Stimulated activated CD4-positive, alpha-beta T cell treated with anti-CD3 and anti-CD28 coated beads, Interleukin-4, amount 100 ng/mL, for 48 hours (primary cell): ENCODE measurements at places on chromosomes 12 and 14.
A peak's percentile ranks its signal among the peaks of the same experiment; 100 is the strongest.

GRCh38 chr12:51429700-51430099, 5.1 kb downstream of the SLC4A8 start:
- no peak for DNase-seq

GRCh38 chr14:103107941-103108748, 13.6 kb downstream of the EXOC3L4 start:
- no peak for DNase-seq

DNA sequence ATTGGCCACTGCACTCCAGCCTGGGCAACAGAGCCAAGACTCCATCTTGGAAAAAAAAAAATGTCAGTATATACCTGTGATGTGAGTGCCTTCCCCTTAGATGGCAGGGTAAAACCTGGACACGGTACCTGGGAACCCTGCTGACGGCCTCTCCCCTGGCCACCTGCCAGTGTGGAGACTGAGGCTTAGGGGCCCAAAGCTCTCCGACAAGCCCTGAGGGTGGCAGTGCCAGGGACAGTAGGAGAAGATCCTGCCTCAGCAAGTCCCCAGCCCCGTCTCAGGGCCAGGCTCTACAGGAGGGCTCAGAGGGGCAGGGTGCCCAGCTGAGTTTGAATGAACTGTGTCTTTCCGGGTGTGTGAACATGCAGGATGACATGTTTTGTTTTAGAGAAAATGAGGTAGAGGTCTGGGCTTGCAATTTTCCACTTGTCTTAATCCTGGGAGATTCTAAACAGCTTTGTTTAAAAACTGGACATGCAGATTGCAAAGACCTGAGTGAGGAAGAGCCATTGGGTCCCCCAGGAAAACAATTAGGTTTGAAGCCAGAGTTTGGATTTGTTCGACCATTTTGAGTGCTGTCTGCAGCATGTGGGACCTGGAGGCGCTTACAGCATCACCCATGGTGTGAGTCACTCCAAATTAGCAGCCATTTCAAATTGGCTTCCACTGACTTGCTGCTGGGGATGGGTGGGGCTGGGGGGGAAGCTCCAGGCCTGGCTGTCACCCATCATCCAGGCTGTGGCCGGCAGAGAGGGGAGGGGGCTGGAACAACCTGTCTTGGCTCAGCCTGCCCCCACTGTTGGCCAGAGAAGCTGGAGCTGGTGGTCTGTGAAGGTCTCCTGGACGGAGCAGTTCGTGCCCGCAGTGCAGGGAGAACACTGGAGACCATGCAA, 10.8 kb downstream of the TSPAN9 start:
- DNase-seq = no peak

DNA sequence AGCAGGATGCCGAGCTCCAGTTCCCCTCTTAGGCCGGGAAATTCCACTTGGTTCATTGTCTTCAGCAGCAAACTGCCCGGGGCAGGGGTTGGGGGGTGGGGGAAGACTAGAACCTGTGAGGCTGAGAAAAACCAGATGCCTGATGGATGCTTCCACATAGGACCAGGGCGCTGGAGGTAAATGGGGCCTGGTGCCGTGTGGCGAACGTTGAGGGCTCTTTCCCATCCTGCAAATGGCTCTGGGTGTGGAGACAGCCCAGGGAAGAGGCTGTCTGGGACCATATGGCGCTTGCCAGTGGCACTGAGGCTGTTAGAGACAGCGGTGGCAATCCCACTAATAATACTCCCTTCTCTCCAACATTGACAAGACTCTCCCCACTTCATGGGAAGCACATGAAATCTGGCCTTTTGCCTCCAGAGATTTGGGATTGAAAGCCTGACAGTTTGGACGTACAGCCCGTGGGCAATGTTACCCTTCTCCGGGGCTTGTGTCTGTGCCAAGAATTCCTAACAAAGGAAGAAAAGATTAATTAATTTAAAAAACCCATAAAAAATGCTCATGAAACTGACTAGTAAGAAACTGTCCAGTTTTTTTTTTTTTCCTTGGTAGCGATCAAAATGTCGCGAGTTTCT, 44.5 kb downstream of the MAP1LC3B2 start:
- DNase-seq = no peak

DNA sequence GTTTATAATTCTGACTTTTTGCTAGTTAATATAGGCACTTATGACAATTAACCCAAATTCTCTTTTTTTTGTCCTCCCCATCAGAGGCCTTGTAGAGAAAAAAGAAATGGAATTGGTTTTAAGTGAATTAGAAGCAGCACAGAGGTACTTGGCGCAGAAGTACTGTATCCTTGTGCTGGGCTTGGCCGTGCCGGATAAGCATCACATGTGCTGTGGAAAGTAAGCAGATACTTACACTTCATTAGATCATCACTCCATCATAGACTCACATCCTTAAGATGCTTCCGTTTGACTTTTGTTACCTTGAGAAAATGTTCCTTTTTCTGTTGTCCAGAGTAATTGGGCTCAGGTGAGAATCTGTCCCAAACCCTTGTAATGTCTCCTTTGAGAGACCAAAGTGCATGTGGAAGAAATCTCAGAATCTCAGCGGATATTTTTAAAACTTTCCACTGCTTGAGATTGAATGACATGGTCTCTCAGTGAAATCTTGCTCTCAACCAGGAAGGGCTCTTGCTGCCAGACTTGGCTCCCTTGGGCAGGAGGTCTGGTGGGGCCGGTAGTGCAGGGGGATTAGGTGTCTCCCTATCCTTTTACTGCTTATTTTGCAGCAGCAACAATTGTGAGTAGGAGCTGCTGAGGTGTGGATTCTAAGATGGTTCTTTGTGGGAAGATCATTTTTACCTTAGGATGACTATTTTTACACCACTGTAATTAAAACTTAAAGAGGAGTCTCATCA, 24.8 kb downstream of the PPP1R36 start:
- DNase-seq = no peak

DNA sequence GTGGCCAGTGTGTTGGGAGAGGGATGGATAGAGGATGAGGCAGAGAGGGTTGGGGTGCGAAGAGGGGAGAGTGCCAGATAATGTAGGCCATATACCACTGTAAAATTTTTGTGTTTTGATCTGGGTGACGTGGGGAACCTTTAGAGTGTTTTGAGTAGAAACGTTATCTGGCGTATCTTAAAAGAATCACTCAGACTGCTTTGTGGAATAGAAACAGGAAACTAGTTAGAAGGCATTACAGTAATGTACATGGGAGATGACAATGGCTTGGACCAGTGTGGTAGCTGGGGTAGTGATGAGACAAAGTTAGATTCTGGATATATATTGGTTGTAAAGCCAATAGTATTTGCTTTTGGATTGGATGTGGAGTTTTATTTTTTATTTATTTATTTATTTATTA, 20.6 kb downstream of the ATF1 start:
- no peak for DNase-seq

GRCh38 chr14:103546652-103547454, 15.6 kb downstream of the BAG5 start:
- peak; percentile 75 for DNase-seq

DNA sequence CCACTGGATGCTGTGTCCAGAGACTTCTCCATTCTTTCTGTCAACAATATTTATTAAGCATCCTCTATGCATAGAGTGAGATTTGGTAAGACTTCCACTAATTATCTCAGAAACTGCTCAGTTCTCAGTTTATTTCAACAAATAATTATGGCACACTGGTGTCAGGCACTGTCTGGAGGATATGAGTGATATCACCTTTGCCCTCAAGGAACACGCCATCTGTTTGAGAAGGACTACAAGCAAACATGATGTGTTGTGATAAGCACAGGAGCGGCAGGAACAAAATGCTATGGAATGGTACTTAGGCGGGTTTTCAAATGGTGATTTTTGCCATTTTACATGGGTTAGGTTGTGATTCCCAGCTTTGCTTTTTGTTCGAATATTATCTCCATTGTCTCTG, 229.2 kb downstream of the DPF3 start:
- DNase-seq = no peak

- DNase-seq = no peak
These were observed 1.5 kb downstream of the TSHR start for GRCh38 chr14:80956922-80957321.

GRCh38 chr12:66196806-66197205, 7.8 kb downstream of the IRAK3 start:
- DNase-seq = no peak

DNA sequence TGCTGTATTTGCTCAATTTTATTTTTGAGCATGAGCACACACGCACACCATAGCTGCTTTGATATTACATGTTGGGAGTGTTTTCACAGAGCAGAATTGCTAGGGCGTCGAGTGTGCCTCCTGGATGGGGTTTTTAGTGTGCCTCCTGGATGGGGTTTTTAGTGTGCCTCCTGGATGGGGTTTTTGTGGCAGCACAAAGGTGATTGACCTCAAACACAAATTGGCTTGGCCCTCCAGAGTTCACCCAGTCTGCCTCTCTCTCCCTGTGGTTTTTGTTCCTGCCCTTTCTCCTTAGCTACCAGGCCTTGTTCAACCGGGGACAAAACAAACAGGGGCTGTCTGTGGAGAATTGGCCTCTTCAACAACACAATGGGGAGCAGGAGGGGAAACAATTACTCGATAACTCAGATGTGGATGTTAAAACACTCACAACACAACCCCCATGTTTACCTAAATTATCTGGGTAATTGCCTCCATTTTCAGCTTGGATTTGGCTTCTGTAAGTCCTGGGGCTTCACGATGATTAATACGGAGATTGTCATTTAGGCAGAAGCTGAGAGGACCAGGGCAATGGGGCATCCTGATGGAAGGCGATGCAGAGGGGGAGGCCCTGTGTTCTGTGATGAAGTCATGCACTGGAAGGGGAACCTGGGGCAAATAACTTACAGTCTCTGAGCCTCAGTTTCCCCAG, 26.9 kb downstream of the TBX3 start:
- no peak for DNase-seq

DNA sequence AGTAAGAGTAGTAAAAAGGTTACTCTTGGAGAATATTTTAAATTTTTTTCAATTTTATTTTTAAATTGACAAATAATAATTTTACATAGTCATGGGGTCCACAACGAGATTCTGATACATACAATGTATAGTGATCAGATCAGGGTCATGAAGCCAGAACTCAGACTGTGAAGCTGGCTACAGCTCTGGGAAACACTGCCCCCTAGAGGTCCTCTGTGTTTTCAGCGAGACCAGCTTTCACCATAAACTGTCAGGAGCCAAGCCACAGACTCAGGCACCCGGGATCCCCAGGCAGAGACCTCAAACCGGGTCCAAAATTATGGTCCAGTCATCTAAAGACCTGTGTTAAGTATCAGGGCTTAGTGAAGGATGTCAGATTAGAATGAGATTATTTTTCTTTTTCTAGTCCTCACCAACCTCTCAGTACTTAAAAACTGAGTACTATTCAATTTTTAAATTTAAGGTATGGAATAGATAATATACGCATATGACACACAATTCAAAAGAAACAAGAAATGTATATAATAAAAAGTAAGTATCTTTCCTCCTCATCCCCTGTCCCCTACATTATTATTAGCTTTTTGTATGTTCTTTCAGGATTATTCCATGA, 397.1 kb downstream of the MDGA2 start:
- DNase-seq = peak; percentile 25

DNA sequence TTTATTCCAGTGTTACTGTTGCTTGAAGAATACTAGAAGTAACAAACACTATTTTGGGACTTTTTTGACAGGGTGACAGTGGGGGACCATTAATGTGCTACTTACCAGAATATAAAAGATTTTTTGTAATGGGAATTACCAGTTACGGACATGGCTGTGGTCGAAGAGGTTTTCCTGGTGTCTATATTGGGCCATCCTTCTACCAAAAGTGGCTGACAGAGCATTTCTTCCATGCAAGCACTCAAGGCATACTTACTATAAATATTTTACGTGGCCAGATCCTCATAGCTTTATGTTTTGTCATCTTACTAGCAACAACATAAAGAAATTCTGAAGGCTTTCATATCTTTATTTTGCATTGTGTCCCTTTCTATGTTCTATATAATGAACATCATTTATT, 44.5 kb downstream of the TMPRSS12 start:
- DNase-seq = no peak

GRCh38 chr14:30999038-30999773, 26.2 kb upstream of the AP4S1 start:
- no peak for DNase-seq

GRCh38 chr12:15634010-15634683, 155.0 kb downstream of the EPS8 start:
- no peak for DNase-seq

GRCh38 chr12:52126605-52127578, 47.4 kb downstream of the SMIM41 start:
- no peak for DNase-seq

DNA sequence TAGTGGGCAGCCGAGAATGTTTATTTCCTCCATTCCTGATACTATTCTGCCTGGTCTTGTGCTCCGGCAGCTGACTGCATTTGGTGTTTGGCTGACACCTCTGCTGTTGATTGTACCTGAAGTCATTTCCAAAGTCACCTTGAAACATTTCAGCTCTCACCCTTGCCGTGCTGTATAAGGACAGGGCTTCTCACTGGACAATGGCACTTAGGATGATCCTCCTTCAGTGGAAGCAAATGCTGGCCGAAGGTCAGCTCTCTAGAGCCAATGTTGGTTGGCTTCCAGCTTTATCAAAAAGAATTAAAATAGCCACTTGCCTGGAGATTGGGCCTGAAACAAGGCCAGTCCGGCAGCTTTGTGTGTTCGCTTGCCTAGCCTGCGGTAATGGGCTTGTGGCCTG, 44.0 kb downstream of the ACACB start:
- no peak for DNase-seq

DNA sequence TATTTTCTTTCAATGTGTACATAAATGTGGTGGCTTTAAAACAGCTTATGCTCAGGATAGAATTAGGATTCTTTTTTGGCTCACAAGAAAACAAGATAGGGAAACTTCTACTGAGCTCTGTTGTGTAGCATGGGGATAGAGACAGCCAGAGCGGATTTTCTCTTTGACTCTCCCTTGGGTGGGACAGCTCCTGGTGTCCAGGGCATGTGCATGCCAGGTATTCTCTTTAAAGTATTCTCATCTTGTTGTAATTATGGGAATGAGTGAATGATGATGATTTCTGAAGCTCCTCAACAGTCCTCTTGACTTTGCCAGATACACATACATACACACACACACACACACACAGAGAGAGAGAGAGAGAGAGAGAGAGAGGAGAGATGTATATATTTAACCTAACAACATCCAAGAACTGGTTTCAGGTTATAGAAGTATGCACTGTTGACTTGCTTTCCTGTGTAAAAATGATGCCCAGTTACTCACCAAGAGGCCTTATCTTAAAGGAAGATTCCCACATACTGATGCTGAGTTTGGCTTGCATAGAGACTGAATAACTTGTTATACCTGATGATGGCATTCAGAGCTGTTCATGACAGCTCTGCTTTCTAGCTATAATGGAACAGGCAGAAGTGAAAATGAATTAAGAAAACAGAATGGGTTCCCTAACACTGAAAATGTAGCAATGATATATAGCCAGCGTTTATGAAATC, 387.5 kb downstream of the EGLN3 start:
- DNase-seq = no peak

DNA sequence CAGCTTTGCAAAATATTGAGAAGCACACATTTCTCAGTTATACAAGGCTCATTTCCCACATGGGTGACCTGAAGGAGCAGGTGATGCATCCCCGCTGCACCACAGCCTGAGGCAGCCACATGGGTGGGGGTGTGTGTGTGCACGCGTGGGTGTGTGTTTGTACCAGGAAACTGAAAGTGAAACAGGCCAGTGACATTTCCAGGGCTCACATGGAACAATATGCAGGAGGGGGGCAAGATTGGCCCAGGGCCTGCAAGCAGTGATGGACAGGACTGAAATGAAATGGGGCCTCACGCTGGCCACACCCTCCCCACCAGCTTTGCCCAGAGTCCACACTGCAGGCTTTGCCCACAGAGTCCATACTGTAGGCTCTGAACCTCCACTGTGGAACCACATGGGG, 154.2 kb upstream of the PARP11 start:
- peak; percentile 30 for DNase-seq

GRCh38 chr14:60723907-60724618, at the start of gene SIX4:
Gene SIX4 (minus strand): TSS chr14:60724351. CDS start chr14:60724074, 277 bp downstream.
- no peak for DNase-seq
